ENCODE measurements at places on chromosomes 5 and 9. TPM values are rescaled to one million over a fixed set of nuclear protein-coding genes. Genes with fewer than 3 reads are reported as not detected.
A peak's percentile ranks its signal among the peaks of the same experiment; 100 is the strongest.

FOXD4L3 gene
- total RNA-seq: not detected

DNA sequence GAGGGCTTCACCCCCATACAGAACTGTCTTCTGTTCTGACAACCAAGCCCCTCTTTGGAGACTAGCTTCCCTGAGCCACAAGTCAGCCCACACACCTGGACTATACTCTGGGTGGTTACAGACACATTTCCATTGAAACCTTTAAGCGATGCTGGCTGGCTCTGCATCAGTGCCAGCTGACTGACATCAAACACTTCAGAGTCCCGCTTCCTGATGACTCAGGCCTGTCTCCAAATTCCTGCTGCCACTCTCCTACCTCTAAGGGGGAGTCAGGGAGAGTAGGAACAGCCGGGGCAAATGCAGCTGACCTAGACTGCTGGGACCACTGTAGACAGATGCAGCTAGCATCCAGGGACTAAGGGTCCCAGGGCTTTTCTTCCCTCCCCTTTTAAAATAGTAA is 59.4 kb downstream of the SIL1 start:
- peak; percentile 77 for DNase-seq

DNA sequence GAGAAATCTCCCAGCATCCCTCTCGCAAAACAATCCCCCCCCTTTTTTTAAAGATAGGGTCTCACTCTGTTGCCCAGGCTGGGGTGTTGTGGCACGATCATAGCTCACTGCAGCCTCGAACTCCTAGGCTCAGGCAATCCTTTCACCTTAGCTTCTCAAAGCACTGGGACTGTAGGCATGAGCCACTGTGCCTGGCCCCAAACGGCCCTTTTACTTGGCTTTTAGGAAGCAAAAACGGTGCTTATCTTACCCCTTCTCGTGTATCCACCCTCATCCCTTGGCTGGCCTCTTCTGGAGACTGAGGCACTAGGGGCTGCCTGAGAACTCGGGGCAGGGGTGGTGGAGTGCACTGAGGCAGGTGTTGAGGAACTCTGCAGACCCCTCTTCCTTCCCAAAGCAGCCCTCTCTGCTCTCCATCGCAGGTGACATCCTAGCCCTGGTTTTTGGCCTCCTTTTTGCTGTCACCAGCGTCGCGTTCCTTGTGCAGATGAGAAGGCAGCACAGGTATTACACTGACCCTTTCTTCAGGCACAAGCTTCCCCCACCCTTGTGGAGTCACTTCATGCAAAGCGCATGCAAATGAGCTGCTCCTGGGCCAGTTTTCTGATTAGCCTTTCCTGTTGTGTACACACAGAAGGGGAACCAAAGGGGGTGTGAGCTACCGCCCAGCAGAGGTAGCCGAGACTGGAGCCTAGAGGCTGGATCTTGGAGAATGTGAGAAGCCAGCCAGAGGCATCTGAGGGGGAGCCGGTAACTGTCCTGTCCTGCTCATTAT is 6.8 kb downstream of the CA9 start:
- DNase-seq: no peak

SLC1A1 gene
- total RNA-seq: 1.8 TPM

ARL14EPL gene
- total RNA-seq: not detected

- no peak for DNase-seq
These were observed 142.6 kb upstream of the FST start for GRCh38 chr5:53337827-53338226.

- no peak for DNase-seq
These were observed 285.7 kb downstream of the HCN1 start for GRCh38 chr5:45410304-45410995.

- no peak for DNase-seq
These were observed 40.0 kb downstream of the NUDT12 start for GRCh38 chr5:103522586-103522985.

PAPPA gene
- total RNA-seq: 6.9 TPM

- peak; percentile 71 for DNase-seq
These were observed 615.0 kb downstream of the HINT1 start for GRCh38 chr5:130549884-130550561.

- peak; percentile 69 for DNase-seq
These were observed 595 bp downstream of the PDLIM7 start for GRCh38 chr5:177496727-177497291.

DNA sequence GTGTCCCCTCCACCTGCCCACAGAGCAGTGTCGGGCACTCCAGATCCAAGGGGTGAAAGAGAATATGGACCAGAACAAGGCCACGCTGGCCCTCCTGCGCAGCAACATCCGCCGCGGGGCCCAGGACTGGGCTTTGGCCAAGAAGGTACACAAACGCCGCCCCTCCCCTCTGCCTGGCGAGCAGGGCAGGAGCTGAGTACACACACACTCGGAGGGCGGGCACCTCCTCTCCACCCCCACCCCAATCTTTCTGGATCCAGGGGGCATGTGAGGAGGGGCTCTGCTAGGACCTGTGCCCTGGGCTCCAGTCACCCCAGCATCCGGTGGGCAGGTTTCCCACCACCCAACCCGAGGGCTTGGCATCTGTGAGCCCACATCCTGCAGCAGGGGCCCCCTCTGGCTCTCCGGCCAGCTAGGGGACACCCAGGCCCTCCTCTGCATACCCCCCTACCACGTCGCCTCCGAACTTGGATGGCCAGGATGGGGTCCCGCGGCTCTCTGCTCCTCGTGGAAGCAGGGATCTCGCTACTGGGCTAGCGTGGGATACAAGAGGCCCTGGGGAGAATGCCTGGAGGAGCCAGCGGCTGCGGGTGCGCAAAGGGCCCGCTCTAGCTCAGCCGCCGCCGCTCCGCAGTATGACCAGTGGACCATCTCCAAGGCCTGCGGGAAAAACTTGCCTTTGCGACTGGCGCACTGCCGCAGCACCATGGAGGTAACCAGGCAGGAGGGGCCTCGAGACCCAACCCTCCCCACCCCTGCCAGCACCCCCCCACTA is 3.1 kb downstream of the CCDC183 start:
- DNase-seq: no peak

HINT2 gene
- 99.6 TPM for total RNA-seq

DNA sequence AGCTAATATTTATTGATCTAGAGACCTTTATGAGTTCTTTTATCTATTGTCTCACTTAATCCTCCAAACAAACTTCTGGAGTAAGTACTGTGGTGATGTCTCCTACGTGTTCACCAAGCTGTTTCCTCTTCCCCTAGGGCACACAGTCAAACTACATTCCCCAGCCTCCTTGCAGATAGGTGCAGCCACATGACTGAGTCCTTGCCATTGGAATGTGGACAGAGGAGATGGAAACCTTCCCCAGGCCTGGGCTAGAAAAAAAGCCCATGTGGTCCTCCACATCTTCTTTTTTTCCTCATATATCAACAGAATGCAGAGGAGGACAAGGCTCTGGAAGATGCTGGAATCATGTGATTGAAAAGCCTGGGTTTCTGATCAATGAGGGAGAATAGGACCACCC is 88.0 kb downstream of the ANKRD55 start:
- no peak for DNase-seq

DNA sequence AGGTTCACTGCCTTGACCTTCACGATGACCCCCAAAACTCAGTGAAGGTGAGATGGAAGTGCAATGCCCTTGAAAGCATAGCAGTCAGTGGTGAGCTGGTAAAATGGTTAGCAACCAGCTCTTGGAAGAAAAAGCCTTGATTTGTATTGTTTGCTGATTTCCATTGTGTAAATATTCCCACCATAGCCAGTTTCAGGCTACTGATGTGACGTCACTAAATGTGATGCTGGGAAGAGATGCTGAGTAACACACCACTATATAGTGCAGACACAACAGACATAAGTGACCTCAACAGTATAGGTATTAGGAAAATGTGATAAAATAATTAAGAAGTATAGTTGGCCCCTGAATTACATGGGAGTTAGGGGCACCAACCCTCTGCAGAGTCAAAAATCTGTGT is 31.1 kb downstream of the GZMK start:
- DNase-seq: no peak

GRCh38 chr5:11734369-11734768 is 169.9 kb downstream of the CTNND2 start:
- DNase-seq: no peak

DNA sequence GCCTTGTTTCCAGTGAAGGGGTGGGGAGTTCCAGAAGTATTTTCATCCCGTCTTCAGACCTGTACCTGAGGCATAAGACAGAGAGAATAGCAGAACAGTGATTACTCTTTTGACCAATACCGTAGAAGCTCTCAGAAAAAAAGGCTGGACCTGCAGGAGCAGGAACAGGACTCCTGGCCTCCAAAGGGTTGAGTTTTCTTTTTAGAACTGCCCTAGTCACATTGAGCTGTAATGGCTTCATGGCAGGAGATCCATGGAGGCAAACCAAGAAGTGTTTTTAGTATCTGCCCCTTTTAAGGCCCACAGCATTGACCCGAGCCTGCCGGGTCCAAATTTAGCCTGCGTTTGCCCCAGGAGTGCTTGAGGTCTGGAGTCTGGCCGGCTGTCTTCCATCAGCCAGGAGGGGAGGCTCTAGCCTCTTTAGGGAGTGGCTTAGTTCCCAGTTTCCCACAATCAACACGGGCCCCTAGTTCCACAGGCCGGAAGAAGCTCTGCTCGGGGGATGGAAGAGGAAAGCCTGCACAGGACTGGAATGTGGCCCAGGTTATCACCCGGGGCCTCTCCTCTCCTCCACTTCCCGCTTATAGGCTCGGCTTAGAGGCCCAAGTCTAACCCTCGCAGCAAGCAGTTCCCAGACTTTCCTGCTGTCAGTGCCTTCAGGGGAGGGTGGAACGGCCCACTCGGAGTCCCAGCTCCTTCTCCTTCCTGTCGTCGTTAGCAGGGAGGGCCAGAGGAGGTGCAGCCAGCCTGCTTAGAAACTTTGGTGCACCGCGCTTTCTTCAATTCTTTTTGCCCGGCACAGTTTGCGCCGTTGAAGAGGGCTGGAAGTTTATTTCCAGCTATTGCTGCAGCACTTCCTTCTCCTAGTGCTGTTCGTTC is 80.7 kb downstream of the C9orf152 start:
- DNase-seq: peak; percentile 32

DNA sequence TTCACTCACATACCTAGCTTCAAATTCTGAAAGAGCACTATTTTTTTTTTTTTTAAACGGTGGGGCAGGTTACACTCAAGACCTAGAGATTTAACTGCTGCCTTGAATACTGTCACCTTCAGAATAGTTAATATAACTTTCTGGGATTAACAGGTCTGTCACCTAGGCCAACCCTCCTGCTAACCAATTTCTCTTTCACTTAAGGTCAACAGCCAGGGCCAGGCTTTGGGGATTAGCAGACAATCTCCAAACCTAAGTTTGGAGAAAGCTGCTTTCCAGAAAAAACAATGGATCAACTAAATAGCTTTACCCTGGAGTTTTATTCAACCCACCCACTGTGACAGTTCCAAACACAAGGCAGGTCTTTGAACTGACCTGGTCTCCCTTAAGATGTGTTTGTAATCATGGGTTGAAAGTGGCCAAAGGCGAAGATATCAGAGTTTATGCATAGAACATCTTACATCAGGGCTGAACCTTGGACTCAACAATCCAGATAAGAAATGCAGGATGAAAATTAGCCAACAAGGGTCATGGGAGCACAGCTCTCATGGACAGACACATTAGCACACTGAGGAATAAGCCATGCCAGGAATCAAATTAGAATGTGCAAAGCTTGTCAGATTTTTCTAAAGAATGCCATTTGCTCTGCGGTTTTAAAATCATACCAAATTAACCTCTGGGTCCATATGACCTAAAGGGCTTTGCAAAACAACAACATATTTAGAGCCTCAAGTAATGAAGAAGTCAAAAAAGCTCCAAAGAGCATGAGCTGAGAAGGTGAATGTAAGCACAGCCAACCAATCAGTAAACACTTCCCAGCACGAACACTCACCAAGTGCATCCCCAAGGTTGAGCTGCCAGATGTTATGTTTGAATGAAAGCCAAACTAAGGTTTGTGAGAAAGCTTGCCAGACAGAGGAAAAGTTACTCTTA is 538.5 kb upstream of the DMAC1 start:
- DNase-seq: no peak

TAF11L10 gene
- total RNA-seq: not detected

CER1 gene
- not detected for total RNA-seq

DNA sequence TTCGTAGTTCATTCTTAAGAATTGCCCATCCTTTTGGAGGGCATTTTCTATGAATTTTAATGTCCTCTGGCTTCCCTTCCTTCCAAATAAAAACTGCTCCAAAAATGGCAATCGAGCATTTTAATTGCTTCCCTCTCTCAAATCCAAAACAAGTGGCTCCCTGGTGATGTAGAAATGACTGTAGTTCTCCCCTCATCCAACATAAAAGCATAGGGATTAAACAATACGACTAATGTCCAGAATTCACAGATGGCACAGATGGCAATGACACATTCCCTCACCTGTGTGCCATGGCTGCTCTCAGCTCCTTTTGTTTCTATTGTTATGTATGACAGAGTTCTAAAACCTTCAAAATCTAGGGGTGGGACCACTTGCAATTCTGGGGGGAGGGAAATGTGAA is 417.3 kb downstream of the RAB3C start:
- DNase-seq: no peak

DNA sequence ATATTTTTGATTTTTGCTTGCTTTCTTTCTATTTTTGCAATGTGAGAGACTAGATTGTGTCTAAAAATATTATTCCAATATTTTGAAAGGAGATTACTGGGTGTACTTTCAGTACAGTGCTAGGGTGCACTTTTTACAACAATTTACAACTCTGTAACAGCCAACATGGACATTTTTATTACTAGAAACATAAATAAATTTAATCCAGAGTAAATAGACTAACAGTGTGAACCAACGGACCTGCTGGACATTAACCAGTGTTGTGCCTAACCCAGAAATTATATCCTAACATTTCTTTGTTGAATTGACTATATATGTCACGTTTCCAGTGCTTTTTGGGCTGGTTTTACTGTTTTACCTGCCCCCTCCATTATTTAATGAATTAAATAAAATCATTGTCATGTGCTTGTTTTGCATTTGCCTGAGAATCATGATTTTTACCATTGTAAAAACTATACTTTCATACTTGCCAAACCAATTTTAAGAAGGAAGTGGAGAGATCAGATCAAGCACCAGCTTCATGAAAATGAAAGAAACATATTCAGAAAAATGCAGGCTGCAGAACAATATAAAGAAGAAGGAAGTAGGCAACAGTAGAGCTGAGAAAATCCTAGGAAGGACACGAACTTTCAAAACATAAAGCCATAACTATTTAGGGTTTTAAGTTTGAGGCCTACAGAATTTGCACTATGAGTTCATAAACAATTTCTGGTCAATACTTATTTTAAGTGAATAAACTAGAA is 400.8 kb upstream of the PIK3R1 start:
- DNase-seq: no peak

- DNase-seq: no peak
These were observed 42.8 kb downstream of the ANGPTL2 start for GRCh38 chr9:127079446-127080140.

- no peak for DNase-seq
These were observed 11.3 kb upstream of the ANGPTL2 start for GRCh38 chr9:127133739-127134167.

GRCh38 chr5:36529142-36529541 is 77.3 kb upstream of the SLC1A3 start:
- DNase-seq: no peak

GRCh38 chr5:179268966-179269693 is 76.1 kb downstream of the ADAMTS2 start:
- no peak for DNase-seq

- DNase-seq: no peak
These were observed 6.2 kb downstream of the UGT3A2 start for GRCh38 chr5:36060420-36060887.

- no peak for DNase-seq
These were observed 11.9 kb downstream of the CCDC180 start for GRCh38 chr9:97319395-97319794.

PDE6A gene
- 0.80 TPM for total RNA-seq

All from adrenal gland (tissue), 19 donors.